ENCODE measurements at places on chromosomes 6 and 20. TPM values are rescaled to one million over a fixed set of nuclear protein-coding genes. Genes with fewer than 3 reads are reported as not detected.

COL10A1 gene
- total RNA-seq: not detected

- H3K4me3 ChIP-seq: no peak overlapping the region
- H3K36me3 ChIP-seq: no peaks in the 10 kb centered on the region
- H3K27ac ChIP-seq: no peak overlapping the region
These were observed 137.0 kb downstream of the KCNQ5 start for GRCh38 chr6:72758901-72759300.

DNA sequence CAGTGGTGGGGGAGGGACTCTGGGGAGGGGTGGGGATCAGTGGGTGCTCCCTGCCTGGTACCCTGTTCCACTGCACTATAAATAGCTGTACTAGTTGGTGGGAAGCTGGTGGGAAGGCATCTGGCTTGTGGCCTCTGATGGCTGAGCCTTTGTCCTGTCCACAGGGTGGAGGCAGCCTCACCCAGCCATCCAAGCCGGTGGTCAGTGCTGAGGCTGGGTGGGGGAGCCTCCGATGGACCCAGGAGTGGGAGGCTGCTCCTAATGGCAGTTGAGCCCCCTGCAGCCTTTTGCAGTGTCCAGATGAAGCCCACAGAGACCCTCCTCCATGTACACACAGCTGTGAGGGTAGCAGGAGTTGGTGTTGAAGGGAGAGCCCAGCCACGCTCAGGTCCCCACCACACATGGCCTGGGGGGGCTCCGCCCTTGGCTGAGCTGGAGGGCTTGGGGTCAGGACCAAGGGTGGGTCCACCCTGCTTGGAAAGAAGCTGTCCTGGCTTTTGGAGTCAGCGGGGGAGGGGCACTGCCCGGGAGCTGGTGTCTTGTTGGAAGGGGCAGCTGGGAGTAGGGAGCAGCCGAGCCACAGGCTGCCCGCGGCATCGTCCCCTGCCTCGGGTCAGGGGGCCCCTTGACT, 2.5 kb downstream of the PPDPF start:
- H3K27me3 ChIP-seq: no peaks in the 10 kb centered on the region
- DNase-seq: no peak
- peaks cover 13% of the 10 kb centered on the region for H3K36me3 ChIP-seq
- no peak overlapping the region for H3K4me3 ChIP-seq
- peaks cover 23% of the 10 kb centered on the region for H3K4me1 ChIP-seq
- H3K27ac ChIP-seq: no peak overlapping the region

- H3K4me3 ChIP-seq: no peak overlapping the region
- no peaks in the 10 kb centered on the region for H3K36me3 ChIP-seq
- H3K27me3 ChIP-seq: no peaks in the 10 kb centered on the region
- no peak for DNase-seq
- no peaks in the 10 kb centered on the region for H3K4me1 ChIP-seq
These were observed 112.8 kb downstream of the TBX18 start for GRCh38 chr6:84651583-84651982.
